ENCODE measurements at places on chromosomes 5 and 9.

- DNase-seq, result no peak
Observed at GRCh38 chr9:100498592-100498991, 25.6 kb downstream of the TMEFF1 start.

GRCh38 chr9:28518439-28518838, 945.2 kb upstream of the C9orf72 start:
- DNase-seq, result no peak

DNA sequence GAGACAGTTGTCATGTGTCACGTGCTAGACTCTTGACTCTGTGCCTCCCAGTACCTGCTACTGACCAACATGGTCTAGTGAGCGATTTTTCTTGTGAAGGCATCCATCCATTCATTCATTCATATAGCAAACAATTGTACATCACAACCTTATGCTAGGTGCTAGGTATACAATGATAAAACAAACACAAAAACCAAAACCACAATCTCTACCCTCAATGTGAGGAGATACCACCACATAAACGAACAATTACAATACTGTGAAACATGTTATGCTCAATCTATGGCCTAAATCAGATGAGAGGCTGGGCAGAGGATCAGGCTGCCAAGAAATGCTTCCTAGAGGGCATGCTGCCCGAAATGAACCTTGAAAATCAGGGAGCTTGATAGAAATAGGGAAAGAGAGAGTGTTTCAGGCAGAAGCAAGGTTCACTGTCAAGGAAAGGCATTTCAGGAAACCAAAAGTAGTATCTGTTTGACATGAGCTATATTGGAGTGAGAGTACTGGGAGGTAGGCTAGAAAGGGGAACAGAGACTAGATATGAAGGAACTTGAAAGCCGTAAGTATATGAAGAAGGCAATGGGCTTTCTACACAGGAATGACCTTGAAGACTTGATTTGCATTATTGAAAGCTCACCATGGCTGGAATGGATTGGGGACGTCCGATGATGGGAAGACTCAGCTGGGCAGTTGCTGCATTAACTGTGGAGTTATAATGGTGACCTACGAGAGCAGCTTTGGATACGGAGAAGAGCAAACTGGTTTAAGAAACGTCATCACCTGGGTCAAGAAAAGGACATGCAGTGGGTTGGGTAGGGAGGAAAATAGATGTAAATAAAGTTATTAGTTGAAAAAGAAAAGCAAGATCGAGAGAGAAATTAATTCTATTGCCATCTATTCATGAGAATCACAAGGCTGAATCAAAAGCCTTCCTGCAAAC, 90.1 kb downstream of the THBS4 start:
- no peak for DNase-seq

GRCh38 chr5:179153341-179153901, 93.2 kb downstream of the ZNF354C start:
- DNase-seq, result no peak

DNA sequence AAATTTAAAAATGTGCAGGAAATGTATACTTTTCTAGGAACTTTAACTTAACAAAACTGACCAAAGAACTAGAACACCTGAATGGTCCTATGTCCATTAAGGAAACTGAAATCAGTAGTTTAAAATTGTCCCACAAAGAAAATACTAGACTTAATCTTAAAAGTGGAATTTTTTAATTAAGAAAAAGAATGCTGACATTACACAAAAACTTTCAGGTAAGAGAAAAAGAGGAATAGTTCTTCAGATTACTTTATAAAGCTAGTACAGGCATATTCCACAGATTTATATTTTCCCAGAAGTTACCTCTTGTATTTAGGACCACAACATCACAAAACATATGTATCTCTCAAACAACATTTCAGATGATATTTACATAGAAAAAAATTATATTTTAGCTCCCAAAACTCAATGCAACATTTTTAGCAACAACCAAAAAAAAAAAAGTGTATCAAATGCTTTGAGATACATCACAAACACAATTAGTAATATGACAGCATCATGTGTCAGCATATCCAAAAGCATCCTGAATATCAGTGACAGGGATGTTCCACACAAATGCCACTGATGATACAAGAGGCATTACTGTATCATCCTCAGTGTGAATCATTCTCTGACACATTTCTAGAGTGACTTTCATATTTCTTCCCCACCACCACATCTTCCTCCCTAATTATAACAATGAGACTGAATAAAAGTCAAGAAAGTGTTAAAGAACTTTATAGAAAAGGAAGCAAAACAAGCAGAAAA, 264.0 kb downstream of the EPB41L4A start:
- no peak for DNase-seq

DNA sequence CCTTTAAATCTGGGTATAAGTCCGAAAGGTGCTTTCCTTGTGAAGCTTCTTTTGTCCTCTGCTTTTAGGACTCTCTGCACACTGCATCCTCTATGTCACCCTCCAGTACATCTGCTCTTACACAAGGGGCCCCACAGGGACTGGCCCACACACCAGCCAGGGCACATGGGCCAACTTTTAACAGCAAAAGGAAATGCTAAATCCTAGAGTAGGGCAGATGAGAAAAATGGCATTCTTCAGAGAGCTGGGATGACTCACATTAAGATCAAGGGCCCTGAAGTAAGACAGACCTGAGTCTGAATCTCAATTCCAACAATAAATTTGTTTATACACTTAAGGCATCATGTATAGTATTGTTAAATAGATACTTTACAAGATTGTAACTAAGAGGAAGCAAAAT, 40.3 kb upstream of the CDKN2B start:
- no peak for DNase-seq

GRCh38 chr5:14440582-14441431, 140.8 kb upstream of the OTULINL start:
- no peak for DNase-seq

DNA sequence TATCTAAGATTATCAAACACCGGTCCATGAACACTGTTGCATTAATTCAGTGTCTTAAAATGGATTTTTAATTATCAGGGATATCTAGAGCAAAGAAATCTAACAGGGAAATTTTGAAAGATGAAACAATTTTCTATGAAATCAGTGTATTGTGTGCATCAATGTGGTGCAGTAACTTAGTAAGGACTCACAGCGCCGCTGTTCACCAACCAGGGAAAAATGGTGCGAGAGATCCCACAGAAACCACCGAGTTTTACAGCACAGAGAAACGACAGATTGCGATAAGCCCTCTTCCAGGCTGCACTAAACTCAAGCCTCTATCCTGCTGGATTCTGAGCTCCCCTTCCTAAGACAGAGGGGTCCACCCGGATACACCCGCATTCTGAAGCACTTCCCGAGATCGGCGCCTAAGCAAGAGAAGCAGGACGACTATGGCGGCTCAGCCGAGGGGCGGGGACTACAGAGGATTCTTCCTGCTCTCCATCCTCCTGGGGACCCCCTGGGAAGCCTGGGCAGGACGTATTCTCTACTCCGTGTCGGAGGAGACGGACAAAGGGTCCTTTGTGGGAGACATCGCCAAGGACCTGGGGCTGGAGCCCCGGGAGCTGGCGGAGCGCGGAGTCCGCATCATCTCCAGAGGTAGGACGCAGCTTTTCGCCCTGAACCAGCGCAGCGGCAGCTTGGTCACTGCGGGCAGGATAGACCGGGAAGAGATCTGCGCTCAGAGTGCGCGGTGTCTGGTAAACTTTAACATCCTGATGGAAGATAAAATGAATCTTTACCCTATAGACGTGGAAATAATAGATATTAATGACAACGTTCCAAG, at the start of gene PCDHGA7:
Gene PCDHGA7, plus strand, starts transcription at position 274 of the 826 bp plus-strand sequence. Its CDS starts 158 bp downstream, at position 432.
- DNase-seq, result no peak

- no peak for DNase-seq
Observed at GRCh38 chr5:29023541-29023940, 1985.2 kb upstream of the CDH9 start.

GRCh38 chr9:82513242-82513751, 524.7 kb downstream of the SPATA31D1 start:
- DNase-seq, result no peak

- DNase-seq, result no peak
Observed at GRCh38 chr5:76579166-76579937, 43.9 kb downstream of the F2RL2 start.

DNA sequence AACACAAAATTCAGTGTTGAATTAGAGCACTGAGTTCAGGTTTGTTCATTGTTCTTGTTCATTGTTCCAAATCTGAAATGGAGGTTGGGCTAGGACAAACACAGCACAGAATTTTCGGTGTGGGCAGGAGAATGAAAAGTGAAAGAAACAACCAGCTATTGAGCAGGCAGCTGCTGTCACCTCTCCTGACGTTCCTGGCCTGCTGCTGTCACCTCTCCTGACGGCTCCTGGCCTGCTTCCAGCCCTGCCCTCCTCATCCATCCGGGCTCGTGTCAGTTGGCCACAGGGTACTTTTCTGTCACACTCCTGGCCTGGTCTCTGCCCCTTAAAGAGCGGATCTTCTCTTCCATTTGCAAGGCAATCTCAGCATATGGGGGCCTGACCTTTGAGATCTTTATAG, 45.2 kb upstream of the CKMT2 start:
- DNase-seq, result no peak

- no peak for DNase-seq
Observed at GRCh38 chr9:8362250-8362649, 562.7 kb upstream of the DMAC1 start.

GRCh38 chr5:43298443-43298842, 14.8 kb downstream of the HMGCS1 start:
- no peak for DNase-seq

- DNase-seq, result no peak
Observed at GRCh38 chr9:73845954-73846690, 651.0 kb upstream of the RORB start.

- no peak for DNase-seq
Observed at GRCh38 chr5:103108086-103108485, 11.9 kb downstream of the GIN1 start.

DNA sequence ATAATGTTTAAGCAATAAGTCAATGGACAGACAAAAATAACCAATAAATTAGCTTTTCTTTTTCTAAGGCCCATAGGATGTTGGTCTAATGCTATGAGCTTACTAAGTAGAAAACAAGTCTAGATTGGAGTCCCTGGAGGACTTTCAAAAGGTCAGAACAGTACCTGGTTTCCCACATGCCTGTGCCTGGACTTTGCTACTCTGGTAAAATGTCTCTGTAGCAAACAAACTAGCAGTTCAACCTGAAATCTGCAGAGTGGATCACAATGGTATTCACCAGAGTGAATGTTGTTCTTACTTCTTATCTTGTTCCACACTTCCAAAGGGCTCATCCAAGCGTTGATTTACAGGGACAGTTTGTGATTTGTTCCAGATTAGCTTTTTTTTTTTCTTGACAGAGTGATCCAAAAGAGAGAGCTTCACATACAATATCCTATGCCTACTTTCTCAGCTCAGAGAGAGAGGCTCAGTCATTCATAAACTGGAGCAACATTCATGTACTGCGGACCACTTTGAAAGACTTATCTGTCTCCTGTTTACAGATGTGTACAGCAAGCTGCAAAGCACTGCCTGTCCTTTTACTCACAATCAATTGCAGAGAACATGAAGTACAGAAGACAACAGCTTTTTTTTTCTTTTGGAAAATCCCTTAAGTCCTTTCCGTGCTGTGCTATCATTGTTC, 466.1 kb downstream of the SPATA31D1 start:
- DNase-seq, result no peak

DNA sequence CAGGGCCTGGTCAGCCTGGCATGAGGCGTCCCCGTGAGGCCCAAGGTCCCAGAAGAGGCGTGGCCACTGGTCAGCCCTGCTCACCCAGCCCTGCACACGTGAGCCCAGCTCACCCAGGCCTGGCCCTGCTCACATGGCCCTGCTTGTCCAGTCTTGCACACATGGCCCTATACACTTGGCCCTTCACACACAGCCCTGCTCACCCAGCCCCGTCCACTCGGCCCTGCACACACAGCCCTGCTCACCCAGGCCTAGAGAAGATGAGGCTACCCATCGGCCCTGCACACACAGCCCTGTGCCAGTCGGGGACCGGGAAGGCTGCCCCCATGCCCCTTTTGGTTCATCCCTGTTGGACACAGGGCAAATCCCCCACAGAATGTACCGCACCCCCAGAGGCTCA, 28.4 kb downstream of the ZDHHC11B start:
- no peak for DNase-seq

DNA sequence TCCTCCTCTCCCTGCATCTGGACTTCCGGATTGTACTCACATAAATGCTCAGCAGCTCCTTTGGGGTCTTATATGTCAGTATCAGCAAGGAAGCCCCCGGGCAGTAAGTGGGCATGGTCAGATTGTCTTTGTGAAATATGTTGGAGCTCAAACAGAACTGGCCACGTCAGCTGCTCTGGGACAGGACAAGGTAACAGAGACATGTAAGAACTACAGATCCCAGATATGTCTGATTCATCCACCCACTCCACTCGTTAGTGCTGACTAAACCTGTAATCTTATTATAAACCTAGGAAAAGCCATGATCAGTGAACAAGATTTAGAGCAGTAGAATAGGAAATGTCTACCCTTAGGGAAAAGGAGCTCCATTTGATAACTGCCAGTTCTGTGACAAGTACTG, 561.8 kb downstream of the CETN3 start:
- no peak for DNase-seq

DNA sequence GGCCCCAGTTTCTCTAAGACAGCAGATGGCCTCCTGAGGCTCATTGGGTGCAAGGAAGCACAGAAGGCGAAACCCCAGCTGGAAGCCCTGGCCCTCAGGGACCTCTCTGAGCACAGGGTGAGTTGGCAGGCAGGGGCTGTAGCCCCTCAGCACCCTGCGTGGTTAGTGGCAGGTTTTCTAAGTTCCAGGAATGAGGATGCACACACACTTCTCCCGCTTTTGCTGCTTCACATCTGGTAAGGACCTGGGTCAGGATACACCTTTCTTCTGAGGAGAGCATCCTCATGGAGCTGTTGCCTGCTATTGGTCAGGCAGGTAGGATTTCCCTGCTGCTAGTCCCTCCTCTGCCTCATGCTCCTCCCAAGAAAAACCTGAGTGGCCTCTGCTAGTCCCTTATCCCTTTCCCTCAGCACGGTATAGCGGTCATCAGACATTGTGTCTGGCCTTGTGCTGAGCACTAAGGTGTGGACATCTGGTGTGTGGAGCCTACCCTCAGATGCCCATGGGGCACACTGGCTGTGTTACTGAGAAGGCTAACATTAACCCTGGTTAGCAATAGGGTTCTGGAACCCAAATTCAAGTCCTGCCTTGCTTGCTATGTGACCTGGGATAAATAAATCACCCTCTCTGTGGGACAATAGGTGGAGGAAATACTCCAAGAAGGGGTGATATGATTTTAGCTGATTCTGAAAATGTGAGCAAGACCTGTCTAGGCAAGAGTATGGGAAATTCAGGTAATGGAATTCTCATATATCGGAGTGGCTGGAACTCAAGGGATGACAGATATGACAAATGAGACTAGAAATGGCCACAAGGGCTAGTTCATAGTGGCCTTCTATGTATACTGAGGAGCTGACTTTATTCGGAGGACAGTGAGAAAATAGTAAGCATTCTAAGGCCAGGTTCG, 1.6 kb downstream of the SLC22A4 start:
- DNase-seq, result no peak

DNA sequence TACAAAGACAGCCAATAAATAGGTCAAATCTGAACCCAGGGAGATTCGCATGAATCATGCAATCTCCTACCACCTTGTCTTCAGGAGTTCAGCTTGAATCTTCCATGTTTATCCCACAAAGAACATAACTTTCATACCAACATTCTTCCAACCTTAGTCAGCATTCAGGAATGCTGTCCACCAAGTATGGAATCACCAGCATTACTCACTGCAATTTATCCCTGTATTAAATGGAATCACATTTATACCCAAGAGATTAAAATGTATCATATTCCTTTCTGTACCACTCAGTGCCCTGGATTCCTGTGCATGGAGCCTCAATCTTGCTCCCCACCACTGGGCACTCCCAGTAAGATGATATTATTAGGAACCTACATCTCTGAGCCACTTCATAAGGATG, 162.6 kb downstream of the GLIS3 start:
- DNase-seq, result no peak
